ENCODE measurements at places on chromosomes 6 and 20. TPM values are rescaled to one million over a fixed set of nuclear protein-coding genes. Genes with fewer than 3 reads are reported as not detected.

RIN2 gene
- not detected for total RNA-seq

DDRGK1 gene
- total RNA-seq = 58.9 TPM

STMN3 gene
- total RNA-seq = 49.4 TPM

SLC17A5 gene
- 5.4 TPM for total RNA-seq

ZBTB12 gene
- 1.8 TPM for total RNA-seq

LZTS3 gene
- total RNA-seq = 0.65 TPM

STMND1 gene
- not detected for total RNA-seq

DNA sequence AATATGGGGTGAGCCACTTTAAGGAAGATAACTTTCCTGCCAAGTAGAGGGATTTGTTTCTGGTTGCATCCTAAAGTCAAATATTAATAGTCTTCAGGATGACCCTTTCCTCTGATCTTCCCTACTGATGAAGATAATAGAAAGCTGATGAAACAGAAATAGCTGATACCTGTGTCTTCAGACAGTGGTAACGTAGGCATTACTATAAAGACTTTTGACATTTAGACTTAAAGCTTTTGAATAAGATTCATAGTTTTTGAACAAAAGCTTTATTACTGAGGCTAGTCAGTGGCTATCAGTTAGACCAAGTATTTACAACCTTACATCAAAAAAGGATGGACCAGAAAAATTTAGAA, 1.4 kb downstream of the NEDD9 start:
- H3K36me3 ChIP-seq = peaks cover 20% of the 10 kb centered on the region
- H3K4me3 ChIP-seq = peak overlapping the region; percentile 85

DNA sequence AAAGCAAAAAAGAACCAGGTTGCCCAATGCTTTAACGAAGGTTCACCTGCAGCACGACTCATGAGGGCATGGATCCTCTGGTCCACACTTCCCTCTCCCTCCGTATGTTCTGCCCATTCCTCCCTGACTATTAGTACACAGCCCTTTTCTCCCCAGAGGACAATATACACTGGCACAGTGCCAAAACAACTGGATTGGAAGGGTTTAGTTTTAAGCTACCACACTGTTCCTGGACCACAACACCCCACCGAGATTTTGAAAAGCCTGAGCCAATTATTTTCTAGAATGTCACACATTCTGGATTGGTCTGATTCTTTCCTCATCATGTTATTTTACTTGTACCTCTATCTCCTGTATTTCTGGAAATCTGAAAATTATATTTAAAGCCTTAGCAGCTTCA, 2.9 kb upstream of the AKAP7 start:
- H3K4me1 ChIP-seq = peaks cover 14% of the 10 kb centered on the region
- H3K27me3 ChIP-seq = peaks cover 2% of the 10 kb centered on the region
- peaks cover 3% of the 10 kb centered on the region for H3K36me3 ChIP-seq

DNA sequence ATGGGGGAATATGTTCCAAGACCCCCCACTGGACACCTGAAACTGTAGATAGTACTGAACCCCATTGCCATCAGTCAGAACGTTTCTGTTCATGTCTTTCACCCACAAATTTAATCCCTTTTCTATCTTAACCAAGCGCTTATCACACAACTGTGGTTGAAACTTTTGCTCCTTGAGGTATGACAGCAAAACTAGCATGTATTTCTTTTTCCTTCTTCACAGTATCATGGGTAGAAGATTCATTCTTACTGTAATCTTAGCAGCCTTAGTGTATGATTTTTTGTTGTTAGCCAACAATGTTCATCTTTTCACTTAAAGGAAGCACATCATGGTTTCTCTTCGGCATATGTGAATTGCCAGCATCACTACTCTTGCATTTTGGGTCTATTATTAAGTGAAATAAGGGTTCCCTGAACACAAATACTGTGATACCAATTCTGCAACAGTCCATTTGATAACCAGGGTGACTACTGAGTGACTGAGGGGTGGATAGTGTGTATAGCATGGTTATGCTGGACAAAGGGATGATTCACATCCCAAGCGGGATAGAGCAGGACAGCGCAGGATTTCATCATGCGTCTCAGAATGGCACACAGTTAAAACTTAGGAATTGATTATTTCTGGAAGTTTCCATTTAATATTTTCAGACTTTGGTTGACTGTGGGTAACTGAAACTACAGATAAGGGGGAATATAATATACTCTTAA, 41.8 kb downstream of the KCNS1 start:
- no peak overlapping the region for H3K27ac ChIP-seq
- peaks cover 62% of the 10 kb centered on the region for H3K36me3 ChIP-seq
- DNase-seq = no peak

- peaks cover 4% of the 10 kb centered on the region for H3K27me3 ChIP-seq
- peaks cover 8% of the 10 kb centered on the region for H3K36me3 ChIP-seq
- H3K4me3 ChIP-seq = peak within 1 kb of the TSS; percentile 40
- H3K27ac ChIP-seq = no peak within 1 kb of the TSS
These were observed at the start of gene GNMT for GRCh38 chr6:42960243-42961019. GNMT (plus strand) TSS chr6:42960754; CDS start chr6:42960768, 14 bp downstream.

DNA sequence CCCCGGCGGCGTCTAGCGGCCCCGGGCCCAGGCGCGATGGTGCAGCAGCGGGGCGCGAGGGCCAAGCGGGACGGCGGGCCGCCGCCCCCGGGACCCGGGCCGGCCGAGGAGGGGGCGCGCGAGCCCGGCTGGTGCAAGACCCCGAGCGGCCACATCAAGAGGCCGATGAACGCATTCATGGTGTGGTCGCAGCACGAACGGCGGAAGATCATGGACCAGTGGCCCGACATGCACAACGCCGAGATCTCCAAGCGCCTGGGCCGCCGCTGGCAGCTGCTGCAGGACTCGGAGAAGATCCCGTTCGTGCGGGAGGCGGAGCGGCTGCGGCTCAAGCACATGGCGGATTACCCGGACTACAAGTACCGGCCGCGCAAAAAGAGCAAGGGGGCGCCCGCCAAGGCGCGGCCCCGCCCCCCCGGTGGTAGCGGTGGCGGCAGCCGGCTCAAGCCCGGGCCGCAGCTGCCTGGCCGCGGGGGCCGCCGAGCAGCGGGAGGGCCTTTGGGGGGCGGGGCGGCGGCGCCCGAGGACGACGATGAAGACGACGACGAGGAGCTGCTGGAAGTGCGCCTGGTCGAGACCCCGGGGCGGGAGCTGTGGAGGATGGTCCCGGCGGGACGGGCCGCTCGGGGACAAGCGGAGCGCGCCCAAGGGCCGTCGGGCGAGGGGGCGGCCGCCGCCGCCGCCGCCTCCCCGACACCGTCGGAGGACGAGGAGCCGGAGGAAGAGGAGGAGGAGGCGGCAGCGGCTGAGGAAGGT, 715 bp downstream of the SOX12 start:
- H3K36me3 ChIP-seq = no peaks in the 10 kb centered on the region
- no peaks in the 10 kb centered on the region for H3K27me3 ChIP-seq
- peaks cover 35% of the 10 kb centered on the region for H3K4me1 ChIP-seq
- peak; percentile 51 for DNase-seq

DNA sequence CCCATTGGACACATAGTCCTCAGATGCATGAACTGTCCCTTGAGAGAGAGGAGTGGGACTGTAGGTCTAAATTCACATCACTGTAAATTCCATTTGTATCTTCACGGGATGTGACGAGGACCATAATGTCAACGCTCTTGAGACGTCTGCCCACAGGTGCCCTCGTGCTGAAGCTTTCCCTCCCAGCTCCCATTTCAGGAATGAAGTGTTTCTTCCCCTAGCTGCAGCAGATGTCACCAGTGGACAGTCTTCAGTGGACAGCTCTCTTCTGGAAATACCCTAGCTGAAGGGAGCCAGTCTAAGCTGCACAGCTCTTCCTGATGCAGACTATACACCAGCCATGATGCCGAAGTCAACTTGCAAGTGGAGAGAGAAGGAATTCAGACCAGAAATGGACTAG, 217.4 kb upstream of the ECI2 start:
- H3K27ac ChIP-seq = no peak overlapping the region
- H3K4me1 ChIP-seq = no peaks in the 10 kb centered on the region
- H3K27me3 ChIP-seq = peaks cover 2% of the 10 kb centered on the region
- DNase-seq = no peak
- no peak overlapping the region for H3K4me3 ChIP-seq

DNA sequence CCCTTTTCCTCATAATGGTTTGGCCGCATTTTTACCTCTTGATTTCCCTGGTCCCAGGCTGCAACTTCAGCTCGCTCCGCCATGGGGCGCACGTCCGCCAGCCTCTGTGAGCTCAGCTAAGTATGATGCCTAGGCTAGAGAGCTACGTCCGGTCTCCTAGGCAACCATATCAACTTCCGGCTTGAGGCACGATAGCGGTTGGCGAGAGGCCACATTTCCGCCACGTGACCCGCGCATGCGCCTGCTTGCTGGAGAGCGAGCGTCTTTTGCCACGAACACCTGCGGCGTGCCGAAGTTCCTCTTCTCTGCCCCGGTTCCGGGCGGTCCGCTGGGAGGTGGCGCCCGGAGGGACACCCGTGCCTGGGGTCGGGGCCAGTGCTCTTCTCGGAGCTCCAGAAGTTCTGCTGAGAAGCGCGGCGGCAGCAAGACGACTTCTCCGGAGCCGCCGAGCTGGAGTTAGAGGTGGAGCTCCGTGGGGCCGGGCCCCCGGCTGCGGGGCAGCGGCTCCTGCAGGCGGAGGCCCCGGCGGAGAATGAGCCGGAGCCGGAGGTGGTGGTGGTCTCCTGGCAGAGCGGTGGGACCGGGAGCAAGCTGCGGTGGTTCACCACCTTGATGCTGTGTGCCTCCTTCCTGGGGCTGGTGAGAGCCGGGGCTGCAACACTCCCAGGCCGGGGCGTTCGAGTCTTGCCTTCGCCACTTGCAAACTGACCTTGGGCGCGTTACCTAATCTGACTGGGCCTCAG, 172.0 kb downstream of the SLC16A10 start:
- peaks cover 4% of the 10 kb centered on the region for H3K27me3 ChIP-seq
- DNase-seq = peak; percentile 99
- H3K27ac ChIP-seq = peak overlapping the region; percentile 87
- H3K4me1 ChIP-seq = peaks cover 33% of the 10 kb centered on the region
- peak overlapping the region; percentile 68 for H3K4me3 ChIP-seq

DNA sequence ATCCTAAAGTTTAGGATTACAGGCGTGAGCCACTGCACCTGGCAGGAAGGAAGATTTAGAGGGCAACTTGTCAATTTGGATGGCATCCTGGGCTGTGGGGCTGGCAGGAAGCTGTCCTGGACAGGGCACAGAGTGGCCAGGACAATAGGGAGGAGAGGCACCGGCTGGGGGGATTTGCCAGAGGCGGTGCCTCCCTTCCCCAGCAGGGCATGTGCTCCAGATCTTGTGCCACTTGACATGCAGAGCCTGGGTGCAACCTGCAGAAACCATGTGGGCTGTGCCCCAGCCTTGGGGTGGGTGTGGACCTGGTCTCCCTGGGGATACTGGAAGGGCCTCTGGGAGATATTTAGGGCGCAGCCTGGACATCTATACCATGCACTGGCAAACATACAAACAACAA, 58.6 kb upstream of the EEF1A1 start:
- peaks cover 24% of the 10 kb centered on the region for H3K4me1 ChIP-seq
- no peak for DNase-seq
- peaks cover 6% of the 10 kb centered on the region for H3K36me3 ChIP-seq

GRCh38 chr6:52155791-52156576, 30.2 kb upstream of the IL17A start:
- peaks cover 7% of the 10 kb centered on the region for H3K27me3 ChIP-seq
- H3K4me1 ChIP-seq = peaks cover 25% of the 10 kb centered on the region
- no peak overlapping the region for H3K4me3 ChIP-seq
- H3K36me3 ChIP-seq = peaks cover 6% of the 10 kb centered on the region
- DNase-seq = no peak

DNA sequence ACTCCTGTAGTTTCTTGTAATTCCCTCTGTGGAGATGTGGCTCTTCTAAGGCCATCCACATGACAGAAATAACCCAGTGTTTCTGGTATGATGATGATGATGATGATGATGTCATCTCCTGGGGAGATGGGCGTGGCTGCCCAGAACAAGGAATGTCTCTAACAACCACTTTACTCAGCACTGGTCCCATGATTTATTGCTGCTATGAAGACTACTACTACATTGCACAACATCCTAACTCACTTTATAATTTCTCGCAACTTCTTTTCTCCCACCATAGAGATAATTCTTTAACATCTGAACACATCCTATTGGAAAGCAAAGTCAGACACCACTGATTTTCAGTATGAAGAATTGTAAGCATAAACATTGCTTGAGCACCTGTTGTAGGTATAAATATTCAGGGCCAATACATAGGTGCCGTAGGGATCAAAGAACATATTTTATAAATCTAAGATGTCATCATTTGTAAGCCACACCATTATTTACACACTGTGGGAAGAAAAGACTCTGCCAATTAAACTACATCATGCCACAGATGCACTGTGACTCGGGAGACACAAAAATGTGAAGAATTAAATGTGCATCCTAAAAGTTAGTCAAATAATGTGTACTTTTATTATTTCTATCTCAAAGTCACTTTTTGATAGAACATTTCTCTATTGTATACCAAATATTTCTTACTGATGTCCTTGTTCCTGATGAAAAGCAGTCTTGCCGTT, 6.4 kb downstream of the TPMT start:
- no peak for DNase-seq
- peaks cover 2% of the 10 kb centered on the region for H3K36me3 ChIP-seq
- peaks cover 8% of the 10 kb centered on the region for H3K4me1 ChIP-seq
- no peaks in the 10 kb centered on the region for H3K27me3 ChIP-seq

DNA sequence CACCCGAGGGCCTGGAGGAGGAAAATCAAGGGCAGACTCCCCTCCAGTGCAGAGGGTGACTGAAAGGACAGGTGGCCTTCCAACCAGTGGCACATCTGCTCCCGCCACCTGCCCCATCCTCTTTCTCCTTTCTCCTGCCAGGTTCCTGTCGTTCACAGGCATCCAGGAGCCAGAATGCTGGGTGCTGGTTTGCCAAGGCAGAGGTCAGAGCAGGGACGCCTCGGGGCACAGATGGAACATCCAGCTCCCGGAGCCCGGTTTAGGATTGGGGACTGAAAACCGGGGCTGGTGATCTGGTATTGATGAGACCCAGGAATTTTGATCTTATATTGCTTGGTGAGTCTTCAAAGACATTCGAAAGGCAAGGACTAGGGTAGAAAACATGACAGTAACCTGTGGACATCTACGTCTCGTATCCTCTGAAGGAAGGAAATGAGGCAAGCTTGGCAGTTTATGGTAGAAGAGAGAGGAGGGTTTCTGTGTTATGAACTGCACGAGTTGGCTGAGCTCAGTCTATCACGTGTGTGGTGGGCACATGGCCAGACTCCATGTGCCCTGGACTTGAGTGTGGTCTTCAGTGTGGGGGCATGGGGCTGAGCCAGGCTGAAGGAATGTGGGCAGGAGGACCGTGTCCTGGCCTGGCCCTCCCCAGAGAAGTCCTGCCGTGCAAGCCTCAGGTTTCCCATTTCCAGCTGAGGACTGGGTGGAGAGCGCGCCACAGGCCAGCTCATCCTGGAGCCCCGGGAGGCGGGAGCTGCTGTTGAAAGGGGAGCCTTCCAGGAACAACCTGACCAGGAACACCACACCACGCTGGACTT, 74.2 kb downstream of the IRF4 start:
- H3K27ac ChIP-seq = no peak overlapping the region
- no peak overlapping the region for H3K4me3 ChIP-seq
- peaks cover 17% of the 10 kb centered on the region for H3K27me3 ChIP-seq
- peaks cover 2% of the 10 kb centered on the region for H3K36me3 ChIP-seq

- no peaks in the 10 kb centered on the region for H3K27me3 ChIP-seq
- H3K4me1 ChIP-seq = no peaks in the 10 kb centered on the region
- no peak overlapping the region for H3K27ac ChIP-seq
- no peak overlapping the region for H3K4me3 ChIP-seq
- H3K36me3 ChIP-seq = no peaks in the 10 kb centered on the region
These were observed 5.8 kb downstream of the FLRT3 start for GRCh38 chr20:14331646-14332045.
